ENCODE measurements at places on chromosomes 13 and 19.

GRCh38 chr13:22936228-22936627 is 244.6 kb upstream of the SGCG start:
- no peaks in the 10 kb centered on the region for H3K4me1 ChIP-seq
- DNase-seq: no peak
- no peak overlapping the region for H3K4me3 ChIP-seq
- no peak overlapping the region for H3K27ac ChIP-seq
- H3K27me3 ChIP-seq: no peaks in the 10 kb centered on the region
- H3K36me3 ChIP-seq: no peaks in the 10 kb centered on the region

- DNase-seq: no peak
- H3K36me3 ChIP-seq: no peaks in the 10 kb centered on the region
- no peak overlapping the region for H3K4me3 ChIP-seq
These were observed 33.7 kb downstream of the SIAH3 start for GRCh38 chr13:45817833-45818232.

GRCh38 chr19:43667126-43667875 is 2.7 kb downstream of the PLAUR start:
- peaks cover 12% of the 10 kb centered on the region for H3K36me3 ChIP-seq
- H3K27ac ChIP-seq: peak overlapping the region; percentile 78
- peaks cover 50% of the 10 kb centered on the region for H3K4me1 ChIP-seq
- peak; percentile 11 for DNase-seq
- H3K4me3 ChIP-seq: peak overlapping the region; percentile 26

DNA sequence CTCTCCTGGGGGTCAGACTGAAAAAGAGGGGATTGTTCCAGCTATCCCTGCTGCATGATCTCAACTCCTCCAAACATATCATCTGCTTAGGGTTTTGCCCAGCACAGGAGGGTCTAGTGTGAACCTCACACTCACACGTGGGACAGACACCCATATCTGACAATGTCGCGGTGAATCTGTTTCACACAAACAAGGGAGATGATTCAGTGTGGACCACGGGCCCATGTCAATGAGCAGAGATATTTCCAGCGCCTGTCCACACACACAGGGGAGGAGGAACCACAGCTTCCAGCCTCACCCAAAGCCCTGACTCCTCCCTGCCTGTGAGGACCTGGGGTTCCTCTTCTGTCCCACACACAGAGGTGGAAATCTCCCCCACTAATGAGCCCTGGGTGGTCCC is 29.6 kb upstream of the KIR3DL3 start:
- DNase-seq: no peak
- no peaks in the 10 kb centered on the region for H3K36me3 ChIP-seq
- no peak overlapping the region for H3K27ac ChIP-seq
- no peaks in the 10 kb centered on the region for H3K27me3 ChIP-seq

GRCh38 chr19:7734220-7735203 is 2.6 kb upstream of the CLEC4G start:
- H3K36me3 ChIP-seq: no peaks in the 10 kb centered on the region
- H3K27me3 ChIP-seq: no peaks in the 10 kb centered on the region
- no peak for DNase-seq
- no peaks in the 10 kb centered on the region for H3K4me1 ChIP-seq
- H3K27ac ChIP-seq: no peak overlapping the region

GRCh38 chr19:10467104-10467706 is 36.0 kb downstream of the KEAP1 start:
- H3K4me1 ChIP-seq: no peaks in the 10 kb centered on the region
- no peak overlapping the region for H3K4me3 ChIP-seq
- DNase-seq: no peak
- no peak overlapping the region for H3K27ac ChIP-seq

DNA sequence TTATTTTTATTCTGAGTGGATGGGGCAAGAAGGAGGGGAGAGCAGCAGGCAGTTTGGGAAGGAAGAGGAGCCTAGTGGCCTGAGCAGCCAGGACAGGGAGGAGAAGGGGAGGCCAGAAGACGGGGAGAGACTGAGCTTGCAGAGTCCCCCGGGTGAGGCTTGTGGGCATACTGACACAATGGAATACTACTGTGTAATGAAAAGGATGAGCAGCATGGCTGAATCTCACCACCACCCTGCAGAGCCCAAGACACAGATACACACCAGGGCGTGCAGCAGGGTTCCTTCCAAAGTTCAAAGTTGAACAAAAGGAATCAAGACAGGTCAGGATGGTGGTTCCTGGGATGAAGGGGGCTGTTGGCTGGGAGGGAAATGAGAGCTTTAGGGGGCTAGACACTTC is 8.1 kb upstream of the SMG9 start:
- H3K36me3 ChIP-seq: no peaks in the 10 kb centered on the region
- no peaks in the 10 kb centered on the region for H3K27me3 ChIP-seq
- H3K27ac ChIP-seq: no peak overlapping the region
- no peak for DNase-seq

- no peak overlapping the region for H3K4me3 ChIP-seq
- no peaks in the 10 kb centered on the region for H3K4me1 ChIP-seq
- no peak overlapping the region for H3K27ac ChIP-seq
- no peaks in the 10 kb centered on the region for H3K36me3 ChIP-seq
- DNase-seq: no peak
These were observed 31.4 kb upstream of the ZNF492 start for GRCh38 chr19:22602631-22603272.

DNA sequence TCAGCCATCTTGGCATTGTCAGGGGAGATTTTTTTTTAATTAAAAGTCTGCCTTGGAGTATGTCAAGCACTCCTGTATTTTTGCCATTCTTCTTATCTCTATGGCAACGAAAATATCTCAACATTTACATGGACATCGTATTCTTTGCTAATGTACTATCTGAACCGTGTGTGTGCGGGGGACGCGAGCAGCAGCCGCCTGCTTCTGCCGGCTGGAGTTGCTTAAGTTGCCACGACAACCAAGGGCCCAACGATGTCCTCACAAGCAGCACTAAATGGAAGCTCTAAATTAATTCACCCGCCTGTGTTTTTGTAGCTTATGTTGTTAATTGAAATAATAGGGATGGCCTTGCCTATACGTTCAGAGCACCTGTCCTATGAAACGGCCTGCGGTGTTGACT is 309.5 kb downstream of the TEX29 start:
- H3K27ac ChIP-seq: no peak overlapping the region
- H3K4me1 ChIP-seq: no peaks in the 10 kb centered on the region
- DNase-seq: no peak
- peaks cover 12% of the 10 kb centered on the region for H3K27me3 ChIP-seq

GRCh38 chr13:48675247-48675646 is 21.5 kb downstream of the CYSLTR2 start:
- peak overlapping the region; percentile 67 for H3K27ac ChIP-seq
- peaks cover 52% of the 10 kb centered on the region for H3K4me1 ChIP-seq
- H3K27me3 ChIP-seq: no peaks in the 10 kb centered on the region
- H3K36me3 ChIP-seq: no peaks in the 10 kb centered on the region
- H3K4me3 ChIP-seq: no peak overlapping the region
- peak; percentile 67 for DNase-seq

Measured in DND-41 (cell line).